ENCODE measurements at places on chromosomes 6 and 20. TPM values are rescaled to one million over a fixed set of nuclear protein-coding genes. Genes with fewer than 3 reads are reported as not detected.

The C6orf141 gene
- total RNA-seq: 0.89 TPM

The RBPJL gene
- not detected for total RNA-seq

The BACH2 gene
- 13.1 TPM for total RNA-seq

The AGPAT4 gene
- 37.6 TPM for total RNA-seq

The PRRT1 gene
- 3.1 TPM for total RNA-seq

The LCA5 gene
- 4.7 TPM for total RNA-seq

The DLL1 gene
- total RNA-seq: 59.8 TPM

The FAM83D gene
- total RNA-seq: 38.6 TPM

GRCh38 chr20:9989066-9989724 lies 45.6 kb upstream of the ANKEF1 start:
- DNase-seq: no peak

DNA sequence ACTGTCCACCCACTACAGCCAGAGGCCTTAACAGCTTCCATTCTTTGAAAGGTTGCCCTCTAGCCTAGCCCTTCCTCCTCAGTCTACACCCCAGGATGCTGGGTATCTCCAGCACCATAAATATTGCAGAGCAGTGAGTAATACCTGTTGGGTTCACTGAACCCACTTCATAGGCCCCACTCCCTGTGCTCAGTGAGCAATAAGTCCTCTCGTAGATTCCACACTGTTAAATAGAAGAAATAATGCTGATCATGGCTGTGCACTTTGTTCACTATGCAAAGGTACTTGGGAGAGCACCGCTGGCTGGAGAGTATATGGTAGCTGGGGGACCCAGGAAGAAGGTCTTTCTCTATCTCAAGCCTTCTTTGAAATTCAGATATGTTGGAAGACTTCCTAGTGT lies 87.3 kb downstream of the RSPH3 start:
- DNase-seq: no peak

DNA sequence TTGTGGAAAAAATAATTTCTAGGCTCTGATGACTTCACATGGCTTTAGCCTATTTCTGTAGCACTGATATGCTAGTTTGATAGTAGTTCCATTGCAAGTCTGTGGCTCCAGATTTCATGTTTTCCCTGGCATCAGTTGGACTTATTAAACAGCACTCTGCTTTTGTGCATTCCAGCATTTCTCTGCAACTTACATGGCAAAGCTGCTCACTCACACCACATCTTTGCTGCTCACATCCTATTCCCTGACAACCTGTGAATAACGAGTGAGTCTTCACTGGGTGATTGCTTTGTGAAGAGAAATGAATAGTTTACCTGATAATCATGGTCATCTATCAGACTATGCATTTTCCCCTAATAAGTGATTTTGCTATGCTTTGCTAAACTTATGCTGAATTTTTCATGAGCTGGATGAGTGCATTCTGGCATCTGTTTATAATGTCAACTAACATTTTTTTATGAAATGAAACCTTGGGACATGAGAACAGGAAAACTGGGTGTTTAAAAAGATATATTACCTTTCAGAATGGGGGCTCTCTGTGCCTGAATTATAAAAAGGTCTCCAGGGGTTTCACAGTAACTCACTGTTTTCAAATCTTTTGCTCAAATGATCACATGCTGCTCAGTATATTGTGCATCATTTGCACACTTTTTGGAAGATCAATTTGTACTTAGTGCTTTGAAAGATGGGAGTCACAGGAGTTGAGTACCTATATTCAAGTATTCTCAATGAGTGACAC lies 301.8 kb downstream of the TBC1D32 start:
- no peak for DNase-seq

GRCh38 chr6:30127238-30128093 lies 8.5 kb upstream of the TRIM40 start:
- DNase-seq: no peak

DNA sequence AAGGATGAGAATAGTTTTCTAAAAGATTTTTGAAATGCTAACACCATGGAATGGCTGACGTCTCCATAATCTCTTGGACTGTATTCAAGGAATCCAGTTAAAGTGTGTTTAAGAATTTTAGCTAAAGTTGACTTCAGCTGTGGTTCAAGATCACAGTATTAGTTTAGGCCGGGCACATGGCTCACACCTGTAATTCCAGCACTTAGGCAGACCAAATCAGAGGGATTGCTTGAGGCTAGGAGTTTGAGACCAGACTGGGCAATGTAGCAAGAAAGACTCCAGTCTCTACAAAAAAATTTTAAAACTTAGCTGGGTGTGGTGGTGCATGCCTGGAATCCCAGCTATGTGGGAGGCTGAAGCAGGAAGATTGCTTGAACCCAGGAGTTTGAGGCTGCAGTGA lies 68.2 kb downstream of the RFPL4B start:
- DNase-seq: no peak

DNA sequence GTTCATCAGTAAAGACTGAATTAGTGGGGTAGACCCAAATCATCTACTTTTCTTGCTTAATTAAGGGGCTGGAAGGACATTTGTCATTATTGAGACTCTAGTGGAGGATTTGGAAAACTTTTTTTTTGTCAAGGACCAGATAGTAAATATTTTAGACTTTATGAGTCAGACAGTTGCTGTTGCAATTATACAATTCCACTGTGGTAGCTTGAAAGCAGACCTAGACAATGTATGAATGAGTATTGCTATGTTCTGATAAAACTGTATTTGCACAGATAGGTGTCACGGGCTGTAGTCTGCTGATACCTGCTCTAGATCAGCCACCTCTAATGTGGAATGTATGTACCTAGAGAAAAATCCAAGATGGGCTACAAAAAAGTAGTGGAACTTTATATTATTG lies 175.0 kb downstream of the CARMIL1 start:
- no peak for DNase-seq

DNA sequence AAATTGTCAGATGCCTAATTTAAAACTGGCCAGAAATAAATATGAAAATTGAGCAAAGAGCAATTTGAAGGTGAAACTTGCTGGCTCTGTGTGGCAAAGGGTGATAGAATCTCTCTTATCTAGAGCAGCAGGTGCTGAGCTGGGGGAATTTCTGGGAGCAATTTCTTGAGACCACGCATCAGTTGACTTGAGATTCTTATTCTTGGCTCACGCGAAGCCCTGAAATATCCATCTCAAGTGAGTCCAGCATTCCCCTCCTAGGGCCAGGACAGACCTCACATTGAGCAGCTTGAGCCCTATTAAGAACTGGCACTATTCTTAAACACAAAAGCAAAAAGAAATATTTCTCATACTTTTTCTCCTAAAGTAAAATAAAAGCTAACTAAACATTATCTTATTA lies 66.3 kb downstream of the MAP7 start:
- DNase-seq: no peak

DNA sequence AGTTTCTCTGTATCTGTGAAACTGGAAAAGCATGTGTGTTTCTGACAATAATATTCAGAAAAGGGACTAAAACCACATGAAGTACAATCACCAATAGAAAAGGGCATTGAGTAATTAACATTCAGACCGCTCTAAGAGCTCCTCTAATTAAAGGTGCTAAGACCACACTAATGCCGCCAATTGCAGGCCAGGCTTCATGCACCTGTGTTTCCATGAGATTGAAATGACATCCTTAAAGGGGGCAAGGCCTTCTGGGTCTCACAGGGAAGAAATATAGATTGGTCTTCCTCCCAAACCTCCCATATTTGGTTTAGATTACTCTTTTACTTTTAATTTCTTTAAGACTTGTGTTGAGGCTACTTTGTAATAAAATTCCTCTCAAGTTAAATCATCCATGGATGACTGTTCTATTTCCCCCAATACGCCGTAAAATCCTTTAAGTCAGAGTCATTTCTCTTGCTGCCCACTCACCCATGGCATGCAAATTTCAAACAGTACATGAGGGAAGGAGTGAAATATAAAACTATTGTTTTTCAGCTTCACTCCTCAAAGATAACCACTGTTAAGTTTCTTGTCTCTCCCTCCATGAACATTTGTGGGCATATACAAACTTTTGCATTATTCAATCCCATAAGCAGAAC lies 110.6 kb downstream of the UBE3D start:
- no peak for DNase-seq

GRCh38 chr6:10112871-10113549 lies 301.9 kb downstream of the TFAP2A start:
- no peak for DNase-seq

- DNase-seq: no peak
Measured at GRCh38 chr20:14361509-14362345, 24.3 kb upstream of the FLRT3 start.

DNA sequence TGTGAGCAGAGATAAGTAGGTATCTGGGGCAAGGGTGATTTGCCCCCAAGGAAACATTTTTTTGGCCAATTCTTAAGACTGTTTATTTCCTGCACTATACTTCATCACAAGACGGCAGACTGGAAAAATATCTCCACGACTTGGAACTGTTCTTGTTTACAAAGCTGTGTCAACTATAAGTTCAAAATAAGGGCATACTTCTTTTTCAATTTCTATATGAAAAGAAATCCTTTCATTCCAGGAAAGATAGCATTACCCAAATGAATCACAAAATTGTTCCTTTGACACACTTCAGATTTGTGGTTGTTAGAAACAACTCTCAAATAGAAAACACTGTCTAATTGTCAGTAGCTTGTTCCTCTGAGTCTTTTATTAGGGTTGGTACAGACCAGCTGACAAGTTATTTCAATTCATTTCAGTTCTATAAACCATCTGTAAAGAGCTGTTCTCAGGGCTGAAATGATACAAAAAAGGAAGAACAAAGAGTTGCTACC lies 212.9 kb upstream of the PRDM1 start:
- no peak for DNase-seq

DNA sequence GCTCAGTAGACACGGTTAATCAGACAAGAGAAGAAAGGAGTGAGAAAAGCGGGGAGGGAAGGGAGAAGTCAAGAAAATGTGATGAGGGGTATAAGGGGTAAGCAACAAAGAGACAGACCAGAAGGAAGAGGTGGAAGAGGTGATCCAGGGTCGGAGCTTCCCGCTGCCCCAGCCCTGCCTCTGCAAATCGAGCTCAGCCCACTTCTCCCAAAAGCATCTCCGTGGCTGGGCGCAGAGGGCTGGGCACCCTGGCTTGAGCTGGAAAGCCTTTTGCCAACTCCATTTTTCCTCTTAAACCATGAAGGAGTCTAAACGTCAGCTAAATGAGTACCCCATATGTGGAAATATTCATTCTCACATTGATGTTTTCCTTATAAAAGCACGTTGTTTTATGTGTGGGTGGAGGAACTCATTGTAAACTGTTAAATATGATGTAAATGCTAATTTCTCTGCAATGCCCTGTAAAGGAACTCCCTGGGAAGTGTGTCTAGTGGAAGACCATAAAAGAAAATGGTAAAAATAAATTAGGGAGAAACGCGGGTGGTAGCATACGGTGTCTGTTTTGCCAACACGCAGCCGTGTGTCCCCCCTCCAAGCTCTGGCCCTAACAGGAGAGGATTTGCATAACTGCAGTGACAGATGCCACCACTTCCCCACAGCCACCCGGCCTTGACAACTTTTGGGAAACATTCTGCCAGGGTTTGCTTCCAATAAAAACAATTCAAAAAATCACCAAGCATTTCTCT lies 55.2 kb upstream of the MAFB start:
- DNase-seq: no peak

- no peak for DNase-seq
Measured at GRCh38 chr20:208942-209566, 18.0 kb upstream of the DEFB129 start.

GRCh38 chr6:37700620-37700973 lies 2.9 kb upstream of the MDGA1 start:
- DNase-seq: no peak

DNA sequence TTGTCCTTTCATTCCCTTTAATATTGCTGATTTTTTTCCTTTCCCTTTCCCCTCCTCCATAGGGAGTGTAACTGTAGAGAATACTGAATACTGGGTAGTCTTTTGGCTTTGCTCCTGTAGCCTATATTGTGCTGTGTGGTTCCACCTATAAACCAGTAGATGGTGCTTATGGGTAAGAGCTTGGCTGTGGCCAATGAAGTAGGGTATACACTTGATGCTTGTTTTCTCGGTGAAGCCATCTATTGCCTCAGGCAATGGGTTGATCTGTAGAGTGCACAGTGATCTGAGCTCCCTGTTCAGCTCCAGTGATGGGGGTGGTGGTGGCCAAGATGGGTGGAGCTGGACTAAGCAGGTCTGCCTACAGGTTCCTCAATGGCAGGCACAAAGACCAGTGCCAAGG lies 203.3 kb upstream of the IMPG1 start:
- no peak for DNase-seq

DNA sequence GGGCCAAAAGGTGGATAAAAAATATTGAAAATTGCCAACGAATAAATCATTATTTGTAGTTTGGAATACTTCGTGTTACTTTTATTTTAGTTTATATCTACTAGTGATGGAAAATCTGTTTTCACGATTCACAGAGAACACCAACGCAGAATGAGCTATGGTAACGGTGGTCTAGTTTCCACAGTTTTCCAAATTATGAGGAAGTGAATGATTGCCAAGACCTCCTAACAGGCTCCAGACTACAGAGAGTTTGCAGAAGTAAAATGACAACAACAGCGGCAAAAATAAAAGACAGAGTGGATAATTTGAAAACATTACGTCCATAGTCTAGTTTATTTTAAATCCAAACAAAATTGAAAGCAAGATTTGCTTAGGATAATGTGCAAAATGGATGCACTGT lies 57.0 kb upstream of the AIG1 start:
- DNase-seq: no peak

- DNase-seq: no peak
Measured at GRCh38 chr6:125054331-125054730, 92.1 kb downstream of the RNF217 start.

- DNase-seq: no peak
Measured at GRCh38 chr20:42281801-42282200, 663.6 kb upstream of the CHD6 start.

GRCh38 chr6:412146-412886 lies 20.8 kb downstream of the IRF4 start:
- no peak for DNase-seq

- no peak for DNase-seq
Measured at GRCh38 chr6:75815756-75816155, 66.7 kb downstream of the MYO6 start.

All from neural crest cell (in vitro differentiated cells).